ENCODE measurements at places on chromosomes 4 and X.

- DNase-seq = no peak
Measured at GRCh38 chr4:45920861-45921260, 203.0 kb downstream of the GABRG1 start.

DNA sequence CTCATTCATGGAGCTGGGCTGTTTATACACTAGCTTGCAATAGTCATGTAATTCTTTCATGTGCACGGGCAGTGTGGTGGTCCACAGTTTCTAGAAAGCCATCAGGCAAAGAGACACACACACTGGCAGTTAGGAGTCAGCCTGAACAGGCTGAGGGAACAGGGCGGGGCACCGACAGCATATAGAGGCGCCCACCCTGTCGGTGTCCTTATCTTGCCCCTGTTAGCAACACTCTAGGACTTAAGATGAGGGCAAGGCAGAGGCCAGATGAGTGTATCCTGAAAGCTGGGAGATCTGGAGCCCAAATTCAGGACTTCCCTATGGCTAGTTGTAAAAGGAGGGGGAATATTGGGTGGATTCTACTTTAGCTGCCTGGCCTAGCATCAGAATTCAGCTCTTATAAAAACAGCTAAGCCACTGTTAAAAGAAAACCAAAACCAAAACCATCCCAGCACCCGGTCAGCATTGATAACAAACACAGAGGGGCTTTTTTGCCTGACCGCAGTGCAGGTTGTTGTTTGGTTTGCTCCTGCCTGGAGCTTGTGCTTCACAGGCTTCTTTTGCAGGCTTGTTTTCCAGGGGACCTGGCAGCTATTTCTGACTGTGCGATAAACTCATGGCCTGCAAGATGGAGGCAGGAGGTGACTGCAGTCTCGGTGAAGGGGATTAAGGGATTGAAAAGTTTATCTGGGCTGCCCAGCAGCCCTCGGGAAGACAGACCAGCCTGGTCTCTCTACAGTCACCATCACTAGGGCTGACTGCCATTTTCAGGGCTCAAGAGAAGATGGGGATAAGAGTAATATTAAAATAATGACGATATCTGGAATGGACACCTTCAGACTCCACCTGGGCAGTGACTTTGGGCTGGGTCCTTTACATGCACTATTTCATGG is 638.9 kb downstream of the MID1IP1 start:
- no peak for DNase-seq

DNA sequence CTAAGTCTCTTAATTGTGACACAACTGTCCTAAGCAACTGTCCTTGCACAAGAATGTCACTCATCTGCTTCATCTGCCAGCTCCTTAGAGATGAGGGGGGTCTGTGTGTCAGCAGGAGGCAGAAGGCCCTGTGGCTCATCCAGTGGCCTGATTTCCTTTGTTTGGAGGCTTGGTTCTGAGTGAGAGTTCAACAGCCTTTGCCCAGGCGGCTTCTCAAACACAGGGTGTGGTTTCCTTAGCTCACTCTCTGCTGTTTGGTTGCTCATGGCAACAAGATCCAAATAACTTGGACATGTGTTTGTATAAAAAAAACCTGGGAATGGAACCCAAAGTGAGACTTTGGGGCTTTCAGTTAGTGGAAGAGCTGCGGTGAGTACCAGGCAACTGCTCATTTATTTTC is 46.6 kb downstream of the MAP7D3 start:
- no peak for DNase-seq

- DNase-seq = no peak
Measured at GRCh38 chr4:106291678-106292077, 24.3 kb downstream of the TBCK start.

- no peak for DNase-seq
Measured at GRCh38 chr4:72016011-72016410, 15.8 kb upstream of the NPFFR2 start.

- peak; percentile 7 for DNase-seq
Measured at GRCh38 chr4:109321232-109321631, 18.8 kb upstream of the COL25A1 start.

- DNase-seq = no peak
Measured at GRCh38 chr4:161894493-161895167, 269.2 kb downstream of the FSTL5 start.

GRCh38 chr4:170047771-170048354 is 21.7 kb upstream of the MFAP3L start:
- peak; percentile 44 for DNase-seq

- DNase-seq = no peak
Measured at GRCh38 chr4:173264684-173265185, 69.4 kb downstream of the HMGB2 start.

DNA sequence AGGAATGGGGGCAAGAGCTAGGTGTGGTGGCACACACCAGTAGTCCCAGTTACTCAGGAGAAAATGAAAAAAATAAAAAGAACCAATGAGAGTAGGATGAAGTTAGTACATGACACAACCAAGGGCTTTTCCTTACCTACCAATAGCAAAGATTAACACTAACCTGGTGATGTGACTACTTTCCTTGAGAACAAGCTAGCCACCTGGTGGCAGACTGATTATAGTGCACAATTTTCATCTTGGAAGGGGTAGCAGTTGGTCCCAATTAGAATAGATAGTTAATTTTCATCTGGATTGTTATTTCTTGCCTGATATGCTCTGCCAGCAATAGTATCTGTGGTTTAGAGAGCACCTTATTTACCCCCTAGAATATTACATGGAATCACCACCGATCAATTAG is 1216.8 kb upstream of the PABPC4L start:
- no peak for DNase-seq

DNA sequence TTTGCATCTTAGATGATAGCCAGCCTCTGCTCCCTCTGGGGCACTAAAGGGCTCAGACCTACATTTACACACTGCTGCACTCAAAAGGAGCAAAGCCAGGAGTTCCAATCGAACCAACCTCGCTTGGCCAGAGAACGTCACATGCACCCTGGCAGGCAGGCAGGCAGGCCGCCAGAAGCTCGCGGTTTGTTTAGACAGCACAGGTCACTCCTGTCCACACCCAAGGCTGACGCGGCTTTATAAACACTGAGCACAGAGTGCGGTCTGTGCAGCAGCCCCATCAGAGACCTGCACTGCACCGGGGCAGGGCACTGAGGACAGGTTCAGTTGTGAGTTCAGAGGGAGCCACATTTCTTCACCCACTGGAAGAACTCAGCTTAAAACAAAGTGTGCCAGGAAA is 143.9 kb downstream of the BCOR start:
- DNase-seq = no peak

- DNase-seq = no peak
Measured at GRCh38 chrX:9628779-9629493, 136.7 kb downstream of the GPR143 start.

DNA sequence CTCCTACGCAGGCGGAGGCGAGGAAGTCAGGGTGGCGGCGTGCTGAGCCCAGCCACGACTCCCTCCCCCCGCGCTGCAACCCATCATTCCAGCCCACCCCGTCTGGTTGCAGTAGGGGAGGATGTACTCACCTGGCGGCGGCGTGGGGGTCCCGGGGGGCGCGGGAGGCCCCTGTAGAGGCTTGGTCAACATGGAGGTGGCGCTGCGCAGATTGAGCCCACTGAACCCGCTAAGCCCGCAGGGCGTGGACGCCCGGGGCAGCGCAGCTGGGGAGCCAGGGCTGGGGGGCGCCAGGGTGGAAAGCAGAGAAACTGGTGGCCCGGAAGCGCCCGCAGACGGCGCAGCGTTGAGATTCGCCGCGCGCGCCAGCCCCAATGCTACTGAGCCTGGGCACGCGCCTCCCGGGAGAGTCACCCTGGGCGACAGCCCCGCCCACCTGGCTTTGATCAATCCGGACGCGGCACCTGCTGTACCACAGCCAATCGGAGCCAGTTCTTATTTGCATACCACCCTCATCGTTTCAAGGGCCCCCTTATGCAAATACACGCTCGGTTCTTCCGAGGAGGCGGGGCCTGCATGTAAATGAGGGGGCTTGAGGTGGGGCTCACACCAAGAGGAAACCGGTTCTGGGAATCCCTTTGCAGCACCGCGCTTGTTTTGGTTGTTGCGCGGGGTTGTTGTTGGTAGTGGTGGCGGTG is at the start of gene PIM2:
Gene PIM2, minus strand, starts transcription at position 382 of the 698 bp plus-strand sequence. Its CDS starts 190 bp downstream, at position 192.
- DNase-seq = peak; percentile 93

DNA sequence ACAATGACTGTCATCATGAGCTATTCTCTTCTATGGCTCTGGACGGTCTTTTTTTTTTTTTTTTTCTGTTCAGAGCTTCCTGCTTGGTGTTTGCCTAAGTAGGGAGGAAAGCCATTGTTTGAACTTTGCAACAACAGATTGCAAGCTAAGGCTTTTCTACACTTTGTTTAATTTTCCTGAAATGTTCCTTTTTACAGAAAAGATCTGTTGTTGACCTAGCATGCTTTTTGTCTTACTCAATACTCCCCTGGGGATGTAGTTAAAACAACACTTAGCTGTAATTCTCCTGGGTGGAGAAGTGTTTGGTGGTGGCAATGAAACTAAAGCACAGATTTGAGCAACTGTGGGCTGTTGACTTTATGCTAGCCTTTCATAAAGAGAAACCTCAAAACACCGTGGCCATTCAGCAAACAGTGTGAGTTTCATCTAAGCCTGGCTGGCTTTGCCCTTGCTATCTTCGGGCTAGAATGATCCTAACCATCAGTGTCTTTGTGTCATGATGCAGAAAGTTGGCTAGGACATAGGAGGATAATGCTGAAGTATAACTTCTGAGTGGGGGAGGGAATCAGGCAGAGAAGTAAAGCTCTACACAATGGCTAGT is 110.5 kb downstream of the ANXA3 start:
- DNase-seq = no peak

- no peak for DNase-seq
Measured at GRCh38 chrX:136256026-136256425, 4.8 kb upstream of the MAP7D3 start.

- no peak for DNase-seq
Measured at GRCh38 chr4:85929961-85930665, 429.7 kb downstream of the MAPK10 start.

GRCh38 chrX:114650351-114650750 is 66.5 kb downstream of the HTR2C start:
- no peak for DNase-seq

DNA sequence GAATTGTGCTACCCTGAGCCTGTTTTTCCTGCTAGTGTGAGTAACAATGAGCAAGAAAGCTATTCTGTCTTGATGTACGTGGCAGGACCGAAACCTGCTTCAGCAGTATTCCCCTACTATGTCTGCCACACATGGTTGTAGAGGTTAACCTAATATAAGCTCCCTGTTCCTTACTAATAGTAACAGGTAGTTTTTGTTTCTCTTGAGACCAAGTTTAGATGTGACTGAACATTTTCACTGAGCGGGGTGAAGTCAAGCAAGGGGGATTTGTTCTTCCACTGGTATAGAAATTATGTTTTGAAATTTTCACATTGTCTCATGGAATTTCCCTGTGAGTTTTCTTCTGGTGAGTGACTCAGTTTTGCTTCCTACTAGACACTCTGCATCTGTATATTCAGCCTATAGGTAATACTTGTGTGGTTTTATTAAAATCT is 37.3 kb downstream of the RRAGB start:
- DNase-seq = no peak

DNA sequence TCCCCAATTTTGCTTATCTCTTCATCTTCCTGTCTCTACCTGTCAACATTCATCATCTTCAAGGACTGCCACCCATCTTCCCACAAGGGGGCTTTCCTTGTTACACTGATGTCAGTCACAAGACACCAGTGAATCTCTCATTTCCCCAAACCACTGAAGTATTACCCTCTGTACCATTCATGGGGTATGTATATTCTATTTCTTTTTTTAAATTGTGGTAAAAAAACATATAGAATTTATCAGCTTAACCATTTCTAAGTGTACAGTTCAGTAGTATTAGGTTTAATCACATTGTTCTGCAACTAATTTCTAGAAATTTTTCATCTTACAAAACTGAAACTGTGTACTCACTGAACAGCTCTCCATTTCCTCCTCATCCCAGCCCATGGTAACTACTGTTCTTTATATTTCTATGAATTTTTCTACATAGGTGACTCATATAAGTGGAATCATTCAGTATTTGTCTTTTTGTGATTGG is 98.6 kb downstream of the LARP7 start:
- no peak for DNase-seq

- DNase-seq = no peak
Measured at GRCh38 chrX:38774249-38774648, 27.0 kb upstream of the MID1IP1 start.

DNA sequence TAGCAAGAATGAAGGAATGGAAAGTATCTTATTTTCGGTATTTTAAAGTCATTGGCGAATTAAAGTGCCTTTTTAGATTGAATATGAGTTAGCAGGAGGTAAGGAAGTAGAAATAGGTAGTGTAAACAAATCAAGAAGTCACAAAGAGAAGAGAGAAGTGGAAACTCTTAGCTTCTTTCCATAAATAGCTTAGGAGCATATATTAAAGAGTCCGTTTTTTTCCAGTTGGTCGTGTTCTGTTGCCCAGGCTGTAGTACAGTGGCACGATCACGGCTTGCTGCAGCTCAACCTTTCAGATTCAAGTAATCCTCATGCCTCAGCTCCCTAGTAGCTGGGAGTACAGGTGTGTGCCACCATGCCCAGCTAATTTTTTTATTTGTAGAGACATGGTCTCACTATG is 56.4 kb downstream of the UBE2K start:
- no peak for DNase-seq

DNA sequence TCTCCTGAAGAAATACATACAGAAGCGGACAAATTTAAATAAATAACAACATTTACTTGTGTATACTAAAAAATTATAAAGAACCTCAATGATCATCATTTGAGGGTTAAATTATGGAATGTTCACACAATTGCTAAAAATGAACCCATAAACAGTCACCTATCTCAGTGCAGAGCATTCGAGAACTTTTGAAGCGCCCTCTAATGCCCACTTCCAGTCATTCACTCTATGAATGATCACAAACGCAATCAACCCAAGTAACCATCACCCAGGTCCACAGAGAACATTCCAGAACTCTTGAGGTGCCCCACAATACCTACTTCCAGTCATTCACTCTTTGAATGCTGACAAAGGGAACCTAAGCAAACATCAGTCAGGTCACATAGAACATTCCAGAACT is 103.5 kb upstream of the PLAC1 start:
- DNase-seq = peak; percentile 5

DNA sequence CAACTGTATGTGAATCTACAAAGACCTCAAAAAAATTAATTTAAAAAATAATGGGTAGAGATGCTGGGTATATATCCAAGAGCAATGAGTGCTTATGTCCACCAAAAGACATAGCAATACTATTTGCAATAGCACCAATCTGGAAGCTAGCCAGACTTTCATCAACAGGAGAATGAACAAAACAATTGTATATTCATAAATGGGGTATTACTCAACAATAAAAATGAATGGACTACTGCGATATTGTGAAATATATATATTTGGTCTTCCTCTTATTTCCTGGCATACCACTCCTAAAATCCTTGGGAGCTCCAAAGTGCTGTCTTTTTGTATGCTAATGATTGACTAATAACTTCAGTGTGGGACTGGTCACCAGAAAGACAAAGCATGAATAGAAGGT is 77.5 kb downstream of the MSN start:
- DNase-seq = no peak

DNA sequence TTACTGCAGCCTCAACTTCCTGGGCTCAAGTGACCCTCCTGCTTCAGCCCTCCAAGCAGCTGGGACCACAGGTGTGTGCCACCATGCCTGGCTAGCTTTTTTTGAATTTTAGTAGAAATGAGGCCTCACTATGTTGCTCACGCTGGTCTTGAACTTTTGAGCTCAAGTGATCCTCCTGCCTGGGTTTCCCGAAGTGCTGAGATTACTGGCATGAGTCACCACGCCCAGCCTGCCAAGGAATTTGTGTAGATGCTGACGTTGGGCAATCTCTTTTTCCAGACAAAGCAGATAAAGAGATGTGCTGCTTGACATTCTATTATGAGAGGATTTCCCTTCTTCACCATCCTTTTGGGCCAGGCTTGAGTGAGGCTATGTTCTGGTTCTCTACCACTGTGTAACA is 254.5 kb upstream of the RPS6KA3 start:
- DNase-seq = no peak
